ENCODE measurements at places on chromosomes 4 and X.
A peak's percentile ranks its signal among the peaks of the same experiment; 100 is the strongest.

DNA sequence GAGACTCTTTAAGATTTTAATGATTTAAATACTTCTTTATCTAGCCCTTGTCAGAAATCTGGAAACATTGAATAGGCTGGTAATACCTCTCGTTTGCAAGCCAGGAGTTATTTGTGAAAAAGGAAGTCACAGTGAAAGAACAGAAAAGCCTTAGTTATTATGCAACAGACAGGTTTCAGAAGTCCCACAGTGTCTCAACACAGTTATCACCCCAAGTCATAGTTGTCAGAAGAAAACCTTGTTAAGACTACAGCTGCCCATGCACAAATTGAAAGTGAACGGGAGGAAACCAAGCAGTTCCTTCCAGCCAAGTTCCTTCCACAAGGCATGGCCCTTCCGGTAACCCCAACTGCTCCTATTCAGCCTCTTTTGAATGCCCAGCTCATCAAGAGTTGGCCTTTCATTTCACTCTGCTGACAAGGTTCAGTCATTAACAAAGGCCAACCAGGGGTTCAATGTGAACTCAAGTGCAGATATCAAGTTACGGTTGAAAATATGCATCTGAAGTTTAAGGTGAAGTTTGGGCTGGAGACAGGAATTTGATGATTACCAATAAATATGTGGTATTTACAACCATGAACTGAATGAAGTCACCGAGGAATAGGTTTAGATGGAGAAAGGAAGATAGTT is 15.6 kb downstream of the ALPK1 start:
- DNase-seq = no peak

DNA sequence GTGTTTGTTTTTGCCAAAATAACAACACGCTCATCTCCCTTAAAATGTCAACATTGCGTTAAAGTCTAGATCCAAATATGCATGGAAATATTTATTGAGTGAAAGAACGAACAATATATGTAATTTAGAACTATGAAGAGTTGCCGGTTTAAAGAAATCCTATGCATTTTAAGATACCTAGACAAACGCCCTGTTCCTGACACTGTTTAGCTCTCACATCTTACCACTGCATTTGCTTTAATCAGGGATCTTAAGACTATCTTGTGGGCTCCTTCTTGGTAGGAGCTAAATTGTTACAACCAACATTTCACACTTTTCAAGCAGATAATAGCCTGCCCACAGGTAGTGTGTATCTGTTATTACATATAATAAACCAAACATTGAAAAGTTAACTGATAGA is 96.6 kb upstream of the RPS6KA3 start:
- no peak for DNase-seq

GRCh38 chr4:3291969-3292570 is 751 bp upstream of the RGS12 start:
- no peak for DNase-seq

- peak; percentile 97 for DNase-seq
Observed at GRCh38 chr4:26015133-26015651, 101.2 kb downstream of the SMIM20 start.

- no peak for DNase-seq
Observed at GRCh38 chr4:46185766-46186165, 61.9 kb upstream of the GABRG1 start.

GRCh38 chr4:55939421-55939820 is 9.3 kb upstream of the CEP135 start:
- no peak for DNase-seq

DNA sequence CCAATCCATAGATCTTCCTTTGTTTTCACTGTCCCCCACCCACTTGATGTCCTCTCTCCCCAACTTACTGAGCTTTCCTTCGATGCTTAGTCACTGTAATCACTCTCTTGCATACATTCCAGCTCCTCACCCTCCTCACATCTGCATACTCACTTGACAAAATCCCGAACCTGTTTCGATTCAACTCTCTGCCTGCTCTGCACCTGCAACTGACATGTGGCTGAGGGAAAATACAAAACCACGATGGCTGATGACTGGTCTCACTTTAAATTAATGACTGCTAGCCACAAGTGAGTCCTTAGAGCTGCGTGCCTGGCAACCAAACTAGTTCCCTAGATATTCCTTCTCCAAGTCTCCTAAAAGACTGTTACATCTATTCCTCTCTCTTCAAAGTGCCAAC is 70.4 kb upstream of the FHL1 start:
- DNase-seq = no peak

GRCh38 chr4:985123-985830 is 1.6 kb upstream of the IDUA start:
- DNase-seq = no peak

DNA sequence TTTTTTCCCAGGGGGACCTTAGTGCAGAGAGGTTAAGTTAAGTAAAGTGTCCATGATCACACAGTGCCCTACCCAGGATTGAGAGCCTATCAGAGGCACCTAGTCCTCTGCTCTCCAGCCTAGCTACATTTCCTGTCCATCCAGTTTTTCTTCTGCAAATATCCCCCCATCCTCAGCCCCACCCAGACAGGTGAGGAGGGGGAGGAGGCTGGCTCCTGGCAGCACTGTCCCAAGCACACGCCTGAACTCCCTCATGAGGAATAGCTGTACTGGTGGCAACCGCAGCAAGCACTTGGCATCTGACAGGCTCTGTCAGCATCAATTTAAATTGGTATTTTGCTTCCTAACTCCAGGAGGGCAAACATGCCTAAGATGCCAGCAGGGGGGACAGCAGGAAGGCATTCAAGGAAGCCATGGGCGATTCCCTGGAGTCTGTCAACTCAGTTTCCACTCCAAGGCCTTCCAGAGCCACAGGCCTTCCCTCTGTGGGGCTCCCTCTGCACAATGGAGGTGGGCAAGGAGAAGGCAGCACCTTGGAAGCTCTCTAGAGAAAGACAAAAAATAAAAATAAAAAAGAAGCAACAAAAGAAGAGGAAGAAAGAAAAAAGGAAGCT is 6.4 kb upstream of the FRMPD3 start:
- no peak for DNase-seq

- no peak for DNase-seq
Observed at GRCh38 chr4:173237152-173237551, 68.5 kb downstream of the GALNT7 start.

Data from AG04449 (cell line).